ENCODE measurements at places on chromosomes 11 and 22.

DNA sequence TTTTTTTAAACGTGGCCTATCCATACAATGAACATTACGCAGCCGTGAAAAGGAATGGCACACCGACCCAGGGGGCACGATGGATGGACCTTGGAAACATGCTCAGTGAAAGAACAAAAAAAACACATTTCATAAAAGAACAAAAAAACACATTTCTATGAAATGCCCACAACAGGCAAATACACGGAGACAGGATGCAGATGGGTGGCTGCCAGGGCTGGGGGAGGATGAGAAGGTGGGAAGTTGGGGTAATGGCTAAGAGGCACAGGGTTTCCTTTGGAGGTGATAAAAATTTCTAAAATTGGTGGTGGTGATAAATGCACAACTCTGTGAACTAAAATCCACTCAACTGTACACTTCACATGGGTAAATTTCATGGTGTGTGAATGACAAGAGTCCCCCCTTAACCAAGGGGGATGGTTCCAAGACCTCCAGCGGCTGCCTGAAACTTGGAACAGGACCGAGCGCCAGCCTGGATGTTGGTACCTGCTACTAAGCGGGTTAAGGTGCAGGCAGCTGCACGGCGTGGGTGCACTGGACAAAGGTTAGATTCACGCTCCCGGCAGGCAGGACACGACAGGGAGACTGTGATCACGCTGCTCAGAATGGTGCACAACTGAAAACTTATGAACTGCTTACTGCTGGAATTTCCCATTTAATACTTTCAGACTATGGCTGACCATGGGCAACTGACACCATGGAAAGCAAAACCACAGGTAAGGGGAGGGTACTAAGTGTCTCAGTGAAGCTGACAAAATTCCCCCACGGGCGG, 16.5 kb downstream of the BRD1 start:
- DNase-seq = no peak

DNA sequence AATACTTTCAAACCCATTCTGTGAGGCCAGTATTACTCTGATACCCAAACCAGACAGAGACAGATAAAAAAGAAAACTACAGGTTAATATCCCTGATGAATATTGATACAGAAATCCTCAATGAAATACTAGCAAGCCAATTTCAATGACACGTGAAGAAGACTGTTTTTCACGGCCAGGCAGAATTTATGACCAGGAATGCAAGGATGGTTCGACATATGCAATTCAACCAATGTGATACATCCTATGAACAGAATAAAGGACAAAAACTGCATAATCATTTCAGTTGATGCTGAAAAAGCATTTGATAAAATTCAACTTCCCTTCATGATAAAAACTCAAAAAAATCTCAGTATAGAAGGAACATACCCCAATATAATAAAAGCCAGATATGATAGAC, 44.5 kb downstream of the SLC22A24 start:
- DNase-seq = no peak

DNA sequence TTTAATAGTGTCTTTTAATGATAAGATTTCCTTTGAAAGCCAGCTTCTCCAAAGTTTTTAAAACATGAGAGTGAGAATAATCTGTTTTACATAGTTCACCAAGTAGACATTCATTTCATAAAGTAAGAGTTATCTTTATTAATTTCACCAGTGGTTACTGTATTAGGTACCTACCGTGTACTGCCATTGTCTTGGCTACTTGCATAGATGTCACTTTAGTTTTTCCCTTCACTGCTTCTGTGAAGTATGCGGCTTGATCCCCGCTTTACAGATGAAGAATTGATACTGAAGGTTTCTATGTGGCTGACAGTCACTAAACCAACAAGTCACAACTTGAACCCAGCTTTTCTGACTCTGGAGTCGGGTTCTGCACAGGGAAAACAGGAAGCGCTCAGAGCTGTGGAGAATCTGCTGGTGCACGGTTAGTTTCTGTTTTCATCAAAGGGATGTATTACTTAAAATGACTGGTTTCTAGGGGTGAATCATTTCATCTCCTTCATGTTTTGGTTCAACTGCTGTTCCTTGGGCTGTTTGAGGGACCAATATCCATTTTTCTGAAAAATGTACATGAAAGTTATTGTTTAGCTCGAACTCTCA, 39.3 kb upstream of the MYO18B start:
- DNase-seq = no peak

GRCh38 chr11:83847467-83848034, 561.4 kb upstream of the CCDC90B start:
- DNase-seq = no peak

DNA sequence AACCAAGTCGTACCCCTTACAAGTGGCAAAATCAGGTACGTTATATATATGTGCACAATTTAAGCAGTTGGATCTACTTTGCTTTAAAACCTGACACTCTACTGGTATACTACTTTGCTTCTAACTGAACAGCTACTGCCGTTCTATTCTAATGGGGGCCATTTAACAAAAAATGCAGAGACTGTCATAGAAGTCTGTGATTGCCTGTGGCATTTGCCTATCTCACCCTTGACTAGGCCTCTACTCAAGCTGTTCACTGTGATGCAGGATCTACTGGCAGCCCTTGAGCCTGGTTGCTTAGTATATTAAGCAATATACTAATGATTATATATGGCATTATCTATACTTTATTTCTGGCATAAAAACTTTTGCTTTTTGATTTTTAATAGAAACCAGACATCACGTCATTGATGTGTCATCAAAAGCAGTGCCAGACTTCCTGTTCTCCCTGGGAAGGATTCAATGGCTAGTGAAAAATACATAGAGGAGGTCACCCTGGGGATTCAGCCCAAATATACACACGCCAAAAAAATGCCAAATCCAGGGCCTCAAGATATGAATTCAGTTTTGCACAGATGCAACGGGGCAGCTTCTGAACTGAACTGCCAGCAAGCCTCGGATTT, 40.0 kb upstream of the FIBIN start:
- no peak for DNase-seq

DNA sequence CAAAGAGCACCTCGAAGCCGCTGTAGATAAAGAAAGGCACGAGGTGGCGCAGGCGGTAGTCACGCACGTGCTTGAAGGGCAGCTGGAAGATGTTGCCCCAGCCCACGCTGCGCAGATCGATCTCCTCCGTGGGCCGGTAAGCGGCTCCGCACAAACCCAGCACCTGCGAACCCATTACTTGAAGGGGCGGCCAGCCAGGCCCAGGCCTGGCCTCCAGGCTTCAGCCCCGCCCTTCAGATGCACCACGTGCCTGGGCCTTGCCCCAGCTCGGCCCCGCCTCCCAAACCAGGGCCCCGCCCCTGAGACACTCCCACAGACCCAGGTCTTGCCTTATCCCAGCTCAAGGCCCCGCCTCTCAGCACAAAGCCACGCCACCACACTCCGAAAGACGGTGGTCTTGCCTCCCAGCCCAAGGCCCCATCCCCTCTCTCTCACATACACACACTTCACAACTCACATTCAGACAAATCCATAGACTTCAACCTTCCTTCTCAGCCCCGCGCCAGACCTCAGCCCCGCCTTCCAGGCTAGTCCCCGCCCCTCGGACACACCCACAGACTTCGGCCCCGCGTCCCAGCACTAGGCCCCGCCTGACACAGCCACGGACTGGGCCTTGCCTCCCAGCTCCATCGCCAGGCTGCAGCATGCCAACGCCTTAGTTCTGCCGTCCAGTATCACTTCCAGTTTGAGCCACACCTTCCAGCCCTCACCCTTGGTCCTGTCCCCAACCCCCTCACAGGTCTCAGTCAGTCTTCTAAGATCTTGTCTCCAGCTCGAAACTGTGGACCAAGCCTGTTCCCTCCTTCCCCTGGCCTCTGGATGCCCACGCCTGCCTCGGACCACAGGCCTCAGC, 7.0 kb downstream of the UNC93B1 start:
- no peak for DNase-seq

DNA sequence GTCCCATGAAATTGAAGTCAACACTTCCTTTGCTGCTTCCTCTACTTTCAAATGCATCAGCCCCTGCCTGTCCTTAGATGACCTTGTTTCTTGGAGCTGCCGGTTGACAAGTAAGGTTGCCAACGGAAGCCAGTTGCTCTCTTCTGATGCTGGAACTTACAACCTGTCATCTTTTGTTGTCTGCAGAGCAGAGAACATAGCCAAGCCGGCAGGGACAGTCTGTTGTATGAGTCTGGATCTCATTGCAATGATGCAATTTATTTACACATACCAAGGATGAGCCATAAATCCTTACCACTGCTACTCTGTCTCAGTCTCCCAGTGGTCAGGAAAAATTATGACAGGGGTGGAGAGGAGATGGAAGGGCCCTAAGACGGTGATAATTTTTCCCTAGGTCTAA, 151.4 kb downstream of the BLID start:
- no peak for DNase-seq

- no peak for DNase-seq
These were observed 19.1 kb downstream of the TOLLIP start for GRCh38 chr11:1290052-1291040.

- no peak for DNase-seq
These were observed 266.3 kb downstream of the DDX10 start for GRCh38 chr11:108931168-108931567.

DNA sequence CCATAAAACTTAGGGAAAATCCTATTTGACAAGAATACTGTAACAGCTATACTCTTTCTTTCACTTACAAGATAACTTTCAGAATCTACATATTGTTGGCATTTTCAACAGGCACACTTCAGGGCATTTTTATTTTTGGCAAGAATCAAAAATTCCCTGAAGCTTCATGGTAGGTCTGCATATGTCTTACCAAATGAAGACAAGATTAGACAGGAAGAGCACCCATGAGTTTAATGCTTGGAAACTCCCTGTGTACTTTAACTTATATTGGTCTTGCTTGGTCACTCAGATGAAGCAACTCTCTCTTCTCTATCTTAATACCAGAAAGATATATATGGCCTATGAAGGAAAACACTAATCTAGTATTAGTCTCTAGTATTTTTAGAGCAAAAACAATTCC, 137.7 kb downstream of the ATG16L2 start:
- DNase-seq = no peak

DNA sequence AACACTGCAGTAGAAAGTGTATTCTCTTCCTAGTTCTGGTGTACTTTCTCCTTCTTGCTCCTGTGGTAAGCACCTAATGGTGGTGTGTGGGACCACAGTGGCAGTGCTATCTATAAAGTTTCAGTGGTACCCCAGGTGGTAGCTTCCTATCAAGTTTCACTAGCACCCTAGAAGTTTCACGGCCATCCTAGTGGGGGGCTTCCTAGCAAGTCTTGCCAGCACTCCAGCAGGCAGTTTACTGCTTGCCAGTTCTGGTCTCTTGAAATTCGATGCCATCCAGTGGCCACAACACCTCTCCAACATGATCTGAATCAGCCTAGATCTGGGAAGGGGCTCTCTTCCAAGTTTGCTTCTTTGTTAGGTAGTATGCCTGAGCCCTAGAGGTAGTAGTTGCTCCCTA, 229.6 kb downstream of the SWAP70 start:
- DNase-seq = no peak

DNA sequence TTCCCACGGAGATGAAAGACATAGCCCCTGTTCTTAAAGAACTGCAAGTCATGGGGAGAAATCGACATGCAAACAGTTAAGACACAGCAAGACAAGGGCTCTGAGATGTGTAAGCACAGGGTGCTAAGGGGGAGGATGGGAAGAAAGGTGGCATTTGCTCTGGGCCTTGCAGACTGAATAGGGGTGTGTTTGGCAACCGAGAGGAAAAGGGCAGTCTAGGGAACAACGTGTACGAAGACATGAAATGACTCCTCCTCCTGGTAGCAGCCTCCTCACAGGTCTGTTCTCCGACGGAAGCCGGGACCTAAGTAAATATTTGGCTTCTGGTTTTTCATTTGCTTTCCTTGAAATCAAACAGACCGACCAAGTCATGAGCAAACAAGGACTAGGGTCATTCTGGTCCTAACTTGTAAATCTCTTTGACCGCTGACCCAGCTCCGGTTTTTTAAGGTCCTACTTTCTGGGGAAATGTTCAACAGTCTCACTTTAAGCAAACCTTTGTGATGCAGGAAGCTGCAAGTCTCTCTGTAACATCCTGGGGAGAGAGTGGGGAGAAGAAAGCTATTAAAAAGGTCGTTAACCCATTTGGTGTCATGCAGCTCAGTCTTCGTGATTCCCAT, 19.7 kb downstream of the NNMT start:
- no peak for DNase-seq

- no peak for DNase-seq
These were observed 2.7 kb downstream of the NLRP6 start for GRCh38 chr11:280706-281485.

GRCh38 chr22:37740455-37741311, 43.8 kb downstream of the TRIOBP start:
- no peak for DNase-seq

- DNase-seq = no peak
These were observed 29.4 kb upstream of the CTSD start for GRCh38 chr11:1793081-1793480.

DNA sequence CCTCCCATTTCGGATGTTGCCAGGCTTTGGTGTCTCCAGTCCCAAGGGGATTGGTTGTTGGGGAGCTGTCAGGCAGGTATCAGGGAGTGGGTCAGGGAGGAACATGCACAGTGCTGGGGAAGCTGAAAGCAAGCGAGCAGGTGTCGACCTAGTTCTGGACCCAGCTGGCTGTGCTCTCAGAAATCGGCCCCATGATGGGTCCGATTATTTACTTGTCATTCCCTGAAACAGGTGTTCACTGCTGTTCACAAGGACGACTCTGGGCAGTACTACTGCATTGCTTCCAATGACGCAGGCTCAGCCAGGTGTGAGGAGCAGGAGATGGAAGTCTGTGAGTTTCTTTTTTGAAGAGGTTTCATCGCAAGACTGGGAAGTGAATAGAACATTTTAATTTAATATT, 76.8 kb downstream of the JAM3 start:
- DNase-seq = peak; percentile 57

DNA sequence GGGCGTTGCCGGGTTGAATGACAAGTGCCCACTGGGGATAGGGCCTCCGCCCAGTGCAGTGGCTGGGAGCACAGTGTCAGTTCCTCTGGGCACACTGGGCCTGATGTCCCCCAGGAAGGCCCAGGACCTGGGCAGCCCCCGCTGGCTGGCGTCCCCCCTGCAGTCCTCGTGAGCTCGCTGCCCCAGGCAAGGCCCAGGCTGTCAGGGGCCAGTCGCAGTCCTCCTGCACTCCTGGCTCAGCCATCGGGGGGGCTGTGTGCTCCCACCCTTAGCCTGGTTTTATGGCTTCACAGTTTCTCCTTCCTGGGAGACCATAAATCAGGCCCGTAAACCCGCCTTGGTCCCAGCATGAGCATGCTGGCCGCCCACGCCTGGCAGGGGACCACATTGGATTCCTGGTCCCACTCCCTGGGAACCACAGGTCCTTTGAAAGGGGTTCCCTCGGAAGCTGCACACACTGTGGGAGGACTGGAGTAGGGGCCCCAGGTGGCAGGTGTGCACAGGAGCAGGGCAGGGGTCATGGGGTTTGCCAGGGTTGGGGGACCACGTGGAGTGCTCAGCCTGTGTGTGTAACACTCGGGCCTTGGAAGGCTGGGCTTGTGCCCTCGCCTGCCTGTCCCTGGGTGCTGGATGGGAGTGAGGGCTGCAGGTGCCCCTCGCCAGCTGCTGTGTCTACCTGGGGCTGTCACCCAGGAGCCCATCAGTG, 113.6 kb downstream of the KCNQ1OT1 start:
- no peak for DNase-seq

GRCh38 chr11:44972746-44973435, 22.2 kb upstream of the TP53I11 start:
- DNase-seq = no peak

GRCh38 chr11:86547727-86548126, 124.7 kb downstream of the ME3 start:
- DNase-seq = no peak
